ENCODE measurements at places on chromosomes 3 and 15. TPM values are rescaled to one million over a fixed set of nuclear protein-coding genes. Genes with fewer than 3 reads are reported as not detected.
A peak's percentile ranks its signal among the peaks of the same experiment; 100 is the strongest.

The GABRB3 gene
- 8.2 TPM for total RNA-seq

The ABHD5 gene
- total RNA-seq, result 12.7 TPM

DNA sequence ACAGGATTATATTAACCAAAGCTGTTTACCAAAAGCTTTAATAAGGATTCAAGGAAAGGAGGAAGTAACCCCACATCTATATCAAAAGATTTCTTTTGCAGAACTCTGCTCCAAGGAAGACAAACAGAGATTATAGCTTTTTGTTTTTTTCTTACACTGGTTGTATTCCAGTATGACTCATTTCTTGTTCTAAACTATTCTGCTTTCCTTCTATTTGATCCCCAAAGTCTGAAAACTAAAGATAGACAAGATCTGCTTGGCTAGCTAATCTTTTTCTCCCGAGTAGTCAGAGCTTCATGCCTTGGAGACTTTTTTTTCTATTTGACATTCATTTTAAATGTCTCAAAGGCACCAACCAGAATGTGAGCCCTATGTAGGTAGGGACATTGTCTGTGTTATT lies 36.8 kb upstream of the FRMD5 start:
- no peak for DNase-seq

The ATP8B4 gene
- total RNA-seq, result not detected

The LIPH gene
- total RNA-seq, result 0.40 TPM

GRCh38 chr3:66195347-66195783 lies 25.4 kb upstream of the SLC25A26 start:
- DNase-seq, result no peak

GRCh38 chr3:118080889-118081288 lies 953.8 kb downstream of the IGSF11 start:
- no peak for DNase-seq

- no peak for DNase-seq
These were observed 275.0 kb downstream of the XXYLT1 start for GRCh38 chr3:194995922-194996321.

GRCh38 chr15:53535886-53536285 lies 223.6 kb downstream of the WDR72 start:
- DNase-seq, result no peak

The EFCAB12 gene
- not detected for total RNA-seq

GRCh38 chr3:59237121-59237520 lies 187.3 kb upstream of the CFAP20DC start:
- no peak for DNase-seq

DNA sequence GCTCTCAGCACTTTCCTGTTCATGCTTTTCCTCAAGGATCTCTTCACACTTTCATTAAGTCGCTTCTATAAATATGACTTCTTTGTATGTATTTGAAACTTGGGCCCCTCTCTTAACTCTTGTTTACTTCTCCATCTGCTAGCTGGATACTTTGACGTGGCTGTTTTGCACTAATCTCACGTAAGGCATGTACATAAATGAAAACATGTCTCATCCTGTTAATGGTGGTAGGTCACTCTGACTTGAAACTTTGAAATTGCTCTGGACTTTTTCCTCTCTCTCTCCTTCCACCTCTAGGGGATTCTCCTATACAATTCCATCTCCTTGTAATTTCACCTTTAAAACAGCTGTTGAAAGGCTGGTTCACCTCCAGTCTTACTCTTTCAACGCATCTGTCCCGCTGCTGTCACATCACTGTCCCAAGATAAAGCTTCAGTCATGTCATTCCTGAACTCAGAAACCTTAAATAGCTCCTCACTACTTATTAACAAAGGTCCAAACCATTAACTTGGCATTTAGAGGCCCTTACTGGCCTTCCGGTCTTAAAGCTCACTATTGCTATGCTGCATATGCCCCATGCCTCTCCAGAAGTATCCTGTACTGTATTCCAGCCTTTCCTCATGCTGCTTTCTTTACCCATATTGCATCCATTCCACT lies 1.2 kb downstream of the BLOC1S6 start:
- DNase-seq, result no peak

- DNase-seq, result no peak
These were observed 383.1 kb upstream of the TPRG1 start for GRCh38 chr3:188788621-188789081.

DNA sequence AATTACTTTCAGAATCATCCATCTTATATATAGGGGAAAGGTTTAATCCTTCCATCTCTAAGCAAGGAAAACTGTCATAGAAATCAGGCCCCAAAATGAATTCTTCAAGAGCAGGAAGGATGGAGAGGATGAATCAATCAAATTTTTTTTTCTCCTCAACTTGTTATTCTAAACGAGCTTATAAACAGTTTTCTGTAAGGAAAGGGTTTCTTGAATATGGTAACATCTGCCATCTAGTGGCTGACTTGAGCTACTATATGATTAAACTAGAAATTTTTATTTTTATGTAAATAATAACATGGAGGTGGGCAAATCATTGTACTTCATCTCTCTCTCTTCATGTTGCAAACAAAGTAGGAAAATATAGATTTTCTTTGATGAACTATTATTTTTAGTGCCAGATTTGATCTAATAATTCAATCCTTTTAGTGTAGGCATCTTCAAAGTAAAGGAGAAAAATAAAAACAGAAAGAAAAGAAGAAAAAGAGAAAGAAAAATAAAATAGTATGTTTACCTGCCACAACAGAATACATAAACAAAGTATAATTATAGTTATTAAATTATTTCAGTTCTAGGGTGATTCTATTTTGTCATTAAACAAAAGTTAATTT lies 146.6 kb downstream of the SERPINI1 start:
- no peak for DNase-seq

GRCh38 chr3:170233530-170233929 lies 11.3 kb downstream of the PRKCI start:
- DNase-seq, result no peak

The IQCF5 gene
- total RNA-seq, result not detected

GRCh38 chr3:99373088-99373845 lies 265.1 kb upstream of the COL8A1 start:
- no peak for DNase-seq

- no peak for DNase-seq
These were observed 7.2 kb downstream of the MAP2K5 start for GRCh38 chr15:67549736-67550135.

DNA sequence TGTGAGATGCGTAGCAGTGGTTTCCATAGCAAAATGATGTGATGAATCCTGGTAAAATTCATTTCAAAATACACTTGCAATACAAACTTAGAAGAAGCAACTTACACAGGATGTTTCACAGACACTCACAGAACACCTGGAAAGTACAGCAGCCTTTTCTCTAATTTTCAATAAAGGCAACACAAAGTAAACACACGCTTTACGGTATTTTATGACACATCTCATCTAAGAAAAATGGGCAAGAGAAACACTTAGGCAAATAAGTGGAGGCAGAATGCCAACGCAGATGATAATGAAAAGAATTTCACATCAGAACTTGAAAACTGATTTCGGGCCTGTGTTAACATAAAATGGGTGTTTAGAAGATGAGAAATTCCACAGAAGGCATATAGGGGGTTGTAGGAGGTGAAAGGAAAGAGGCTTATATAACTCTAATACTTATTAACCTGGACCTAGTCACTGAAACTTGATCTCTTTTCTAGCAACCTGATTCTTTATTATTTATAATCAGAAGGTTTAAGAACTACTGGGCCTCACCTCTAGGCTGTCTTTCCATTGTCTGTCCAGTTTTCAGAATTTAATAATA lies 25.6 kb upstream of the MAP3K13 start:
- no peak for DNase-seq

- no peak for DNase-seq
These were observed 103.8 kb upstream of the CFAP20DC start for GRCh38 chr3:59153648-59154047.

DNA sequence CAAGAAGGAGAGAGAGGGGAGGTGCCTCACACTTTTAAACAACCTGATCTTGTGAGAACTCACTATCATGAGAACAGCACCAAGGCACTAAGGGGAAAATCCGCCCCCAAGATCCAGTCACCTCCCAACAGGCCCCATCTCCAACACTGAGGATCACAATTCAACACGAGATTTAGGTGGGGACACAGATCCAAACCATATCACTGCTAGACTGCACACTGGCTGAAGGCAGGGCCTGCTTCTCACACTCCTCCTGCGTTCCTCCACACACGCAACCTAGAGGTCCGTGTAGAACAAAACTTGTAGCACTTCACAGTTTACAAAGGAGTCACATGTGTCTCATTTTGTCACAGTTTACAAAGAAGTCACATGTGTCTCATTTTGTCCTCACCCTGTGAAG lies 97.8 kb downstream of the DAPK2 start:
- no peak for DNase-seq

DNA sequence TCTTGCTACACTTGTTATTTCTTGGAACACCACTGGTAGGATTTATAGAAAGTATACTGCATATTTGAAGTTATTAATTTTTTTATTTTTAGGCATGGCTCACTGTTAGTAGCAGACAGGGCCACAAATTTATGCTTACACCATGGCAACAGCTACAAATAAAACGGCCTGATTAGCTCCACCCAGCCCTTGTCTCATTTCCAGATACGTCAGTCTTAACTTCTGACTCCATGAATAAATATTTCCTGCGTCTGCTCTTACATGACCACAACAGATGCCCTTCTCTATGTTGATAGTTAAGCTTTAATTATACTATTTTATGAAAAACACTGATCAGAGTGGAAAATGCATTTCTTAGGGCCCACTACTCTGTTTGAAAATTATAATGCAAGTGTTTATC lies 62.3 kb upstream of the CPOX start:
- no peak for DNase-seq

DNA sequence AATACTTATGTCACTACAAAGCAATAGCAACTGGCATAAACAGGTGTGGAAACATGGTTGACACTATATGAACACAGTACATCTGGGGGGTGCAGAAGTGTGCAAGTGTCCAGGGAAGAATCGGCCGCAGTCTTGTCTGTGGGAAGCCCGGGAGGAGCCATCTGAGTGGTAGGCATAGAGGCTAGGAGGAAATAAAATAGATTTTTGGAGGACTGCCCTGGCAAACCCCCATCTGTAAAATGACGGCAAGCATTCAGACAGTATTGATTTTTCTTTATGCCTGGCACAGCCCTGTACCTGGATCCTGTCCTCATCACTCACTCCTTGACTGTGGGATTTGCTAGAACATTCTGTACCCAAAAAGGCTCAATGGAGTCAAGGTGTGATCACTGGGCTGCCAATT lies 31.3 kb downstream of the THSD4 start:
- no peak for DNase-seq

The SMAD3 gene
- 23.2 TPM for total RNA-seq

- DNase-seq, result no peak
These were observed at the start of gene GCHFR for GRCh38 chr15:40763801-40764628. GCHFR (plus strand) TSS chr15:40764068; CDS start chr15:40764181, 113 bp downstream.

- no peak for DNase-seq
These were observed 7.3 kb upstream of the RHOV start for GRCh38 chr15:40881351-40881750.

GRCh38 chr15:101237251-101237650 lies 14.6 kb downstream of the CHSY1 start:
- DNase-seq, result no peak

The GPD1L gene
- 11.5 TPM for total RNA-seq

GRCh38 chr15:76575679-76576078 lies 239.1 kb downstream of the ISL2 start:
- no peak for DNase-seq

- DNase-seq, result peak; percentile 97
These were observed at the start of gene DENND4A for GRCh38 chr15:65792138-65792987. DENND4A (minus strand) TSS chr15:65792293; CDS start chr15:65756450, 35,843 bp downstream.

The VEPH1 gene
- 4.3 TPM for total RNA-seq

DNA sequence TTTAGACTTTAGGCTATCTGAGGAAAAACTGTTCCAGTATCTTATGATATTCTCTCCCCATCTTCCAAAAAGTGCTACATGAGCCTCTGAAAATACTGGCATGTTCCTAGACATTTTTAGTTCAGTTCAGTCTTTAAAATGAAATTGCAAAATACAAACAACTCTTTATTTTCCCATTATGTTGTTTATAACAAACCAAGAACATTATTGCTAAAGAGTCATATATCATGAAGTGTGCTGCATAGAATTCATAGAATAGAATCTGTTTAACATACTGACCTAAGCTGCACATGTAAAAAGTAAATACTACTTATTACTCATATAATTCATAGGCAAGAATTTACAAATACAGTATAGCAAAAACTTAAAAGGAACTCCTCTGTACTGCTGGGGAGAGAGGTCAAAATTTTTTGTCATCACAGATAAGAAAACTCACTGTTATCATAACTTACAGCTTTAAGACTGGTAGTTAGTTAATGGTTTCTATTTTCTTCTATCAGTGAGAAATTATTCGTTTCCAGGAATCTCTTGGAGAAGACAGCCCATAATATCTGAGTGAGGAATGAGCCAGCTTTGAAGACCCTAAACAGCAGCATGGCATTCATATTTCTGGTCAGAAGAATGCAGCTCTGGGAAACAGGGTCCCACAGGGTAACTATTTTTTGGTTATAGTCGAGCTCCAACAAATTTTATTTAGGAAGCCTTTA lies 32.2 kb downstream of the FILIP1L start:
- DNase-seq, result no peak

GRCh38 chr3:139481116-139481515 lies 4.8 kb upstream of the RBP2 start:
- DNase-seq, result no peak

DNA sequence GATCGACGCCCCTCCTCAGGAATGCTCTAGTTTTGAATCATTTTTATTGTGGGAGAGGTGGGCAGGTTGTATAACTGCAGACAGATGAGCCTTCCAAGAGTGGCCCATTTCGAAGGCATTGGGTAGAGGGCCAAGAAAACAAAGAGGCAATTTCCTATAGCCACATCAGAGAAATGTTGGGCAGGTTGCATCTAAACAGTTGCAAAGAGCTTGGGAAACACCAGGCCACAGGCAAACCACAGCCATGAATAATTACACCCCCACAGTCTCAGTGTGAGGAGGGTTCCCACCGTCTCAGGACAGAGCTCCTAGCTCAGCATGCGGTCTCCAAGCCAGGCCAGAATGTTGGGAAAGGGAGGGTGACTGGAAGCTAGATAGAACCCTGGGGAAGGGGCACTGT lies 257.3 kb downstream of the ABHD5 start:
- DNase-seq, result no peak

The SPTBN5 gene
- 2.2 TPM for total RNA-seq

The DUOXA2 gene
- not detected for total RNA-seq

DNA sequence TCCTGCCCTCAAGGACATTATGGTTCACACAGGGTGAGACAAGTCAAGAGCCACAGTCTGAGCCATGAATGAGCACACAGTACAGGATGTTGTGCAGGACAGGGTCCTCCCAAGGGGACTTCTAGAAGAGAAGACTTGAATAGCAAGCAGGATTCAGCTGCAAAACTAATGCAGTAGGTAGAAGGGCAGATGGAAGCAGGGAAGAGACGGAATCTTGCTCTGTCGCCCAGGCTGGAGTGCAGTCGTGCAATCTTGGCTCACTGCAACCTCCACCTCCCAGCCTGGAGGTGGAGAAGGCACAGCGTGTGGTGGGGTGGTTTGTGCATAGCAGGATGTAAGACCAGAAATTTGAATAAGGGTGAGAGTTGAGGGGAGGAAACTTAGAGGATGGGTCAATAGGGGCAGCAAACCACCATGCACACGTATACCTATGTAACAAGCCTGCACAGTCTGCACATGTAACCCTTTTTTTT lies 8.0 kb downstream of the BCL2L10 start:
- DNase-seq, result no peak

The NLGN1 gene
- not detected for total RNA-seq
